Stimulated activated CD8-positive, alpha-beta memory T cell treated with anti-CD3 and anti-CD28 coated beads, Interleukin-12 subunit alpha, Interleukin-12 subunit beta, amount 100 ng/mL, for 4 hours (primary cell): ENCODE measurements at places on chromosomes 6 and 20.

DNA sequence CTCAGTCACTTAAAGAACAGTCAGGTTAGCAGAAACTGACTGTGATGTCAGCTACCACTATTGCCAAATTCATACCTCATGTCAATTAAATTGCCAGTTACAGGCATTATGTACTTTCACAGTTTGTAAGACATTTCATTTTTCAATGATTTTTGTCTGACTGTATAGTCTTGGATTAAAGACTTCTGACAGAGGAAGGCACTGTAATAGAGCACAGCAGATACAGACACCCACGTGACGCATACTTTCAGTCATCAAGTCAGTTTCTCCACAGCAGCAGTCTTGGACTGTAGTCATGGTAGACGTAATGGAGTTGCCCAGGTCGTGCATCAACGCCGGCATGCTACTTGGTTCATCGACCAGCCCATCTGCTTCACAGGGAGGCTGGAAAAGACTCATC lies 29.5 kb upstream of the ELOVL5 start:
- no peak for DNase-seq

GRCh38 chr6:73085443-73085871 lies 139.8 kb downstream of the KHDC1L start:
- no peak for DNase-seq

DNA sequence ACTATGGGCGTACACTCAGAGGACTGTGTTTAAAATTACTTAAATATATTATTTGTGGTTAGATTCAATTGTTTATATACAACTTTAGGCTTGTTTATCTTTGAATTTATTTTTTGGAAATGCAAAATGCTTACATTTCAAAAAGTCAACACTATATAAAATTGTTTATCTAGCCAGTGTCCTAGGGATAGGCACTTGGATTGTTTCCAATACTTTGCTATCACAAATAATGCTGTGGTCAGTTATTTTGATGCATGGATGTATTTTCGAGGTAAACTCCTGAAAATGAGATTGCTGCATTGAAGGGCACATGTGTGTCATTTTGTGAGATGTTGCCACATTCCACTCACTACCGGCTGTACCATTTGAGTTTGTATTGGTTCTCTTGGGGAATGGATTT lies 213.9 kb downstream of the SLC24A3 start:
- no peak for DNase-seq

GRCh38 chr6:125377621-125378020 lies 75.9 kb upstream of the HDDC2 start:
- DNase-seq = no peak

DNA sequence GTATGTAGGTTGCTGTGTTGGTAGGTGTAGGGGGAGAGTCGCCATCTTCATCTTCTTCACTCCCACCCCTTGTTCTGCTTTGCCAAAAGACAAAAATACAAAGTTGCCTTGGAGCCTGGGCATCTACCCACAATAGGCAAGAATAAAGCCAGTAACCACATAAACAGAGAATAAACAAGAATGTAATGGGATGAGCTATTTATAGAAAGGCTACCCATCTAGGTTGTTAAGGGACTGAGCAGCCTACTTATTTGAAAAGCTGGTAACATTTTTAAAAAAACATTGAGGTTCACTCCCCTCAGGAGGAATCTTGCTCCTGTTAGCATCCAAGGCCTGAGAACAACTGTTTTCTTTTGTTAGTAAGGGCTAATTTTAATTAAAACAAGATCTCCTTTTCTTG lies 301.4 kb upstream of the STXBP5 start:
- no peak for DNase-seq

DNA sequence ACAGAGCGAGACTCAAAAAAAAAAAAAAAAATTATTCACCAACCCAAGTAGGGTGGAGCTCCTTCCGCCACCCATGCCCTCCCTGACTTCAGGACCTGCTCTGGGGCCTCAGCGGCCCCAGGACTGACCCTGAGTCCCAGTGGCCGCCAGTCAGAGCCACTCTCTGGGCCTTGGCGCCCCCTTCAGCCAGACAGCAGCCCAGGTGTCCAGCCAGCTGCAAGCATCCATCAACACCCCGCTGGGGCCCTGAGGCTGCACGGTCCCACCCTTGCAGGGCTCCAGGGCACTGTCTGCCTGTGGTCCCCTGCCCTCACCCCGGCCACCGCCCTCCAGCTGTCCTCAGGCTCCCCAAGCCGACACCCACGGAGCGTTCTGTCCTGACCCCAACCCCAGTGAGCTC lies 11.4 kb upstream of the KCNQ2 start:
- DNase-seq = no peak

DNA sequence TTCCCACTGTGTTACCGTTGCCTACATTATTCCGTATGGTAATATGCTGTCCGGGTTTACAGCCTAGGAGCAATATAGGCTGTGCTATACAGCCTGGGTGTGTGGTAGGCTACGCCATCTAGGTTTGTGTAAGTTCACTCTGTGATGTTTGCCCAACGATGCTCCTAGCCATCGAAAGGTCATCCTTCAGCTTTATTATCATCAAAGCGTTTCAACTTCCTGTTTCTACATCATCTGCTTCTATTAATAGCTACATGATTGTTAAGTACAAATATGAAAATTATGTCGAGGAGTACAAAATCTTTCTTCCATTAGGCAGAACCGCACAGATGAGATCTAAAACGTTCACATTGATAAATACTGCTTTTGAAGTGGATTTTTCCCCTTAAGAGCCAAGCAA lies 69.9 kb downstream of the PPP1R14C start:
- no peak for DNase-seq

DNA sequence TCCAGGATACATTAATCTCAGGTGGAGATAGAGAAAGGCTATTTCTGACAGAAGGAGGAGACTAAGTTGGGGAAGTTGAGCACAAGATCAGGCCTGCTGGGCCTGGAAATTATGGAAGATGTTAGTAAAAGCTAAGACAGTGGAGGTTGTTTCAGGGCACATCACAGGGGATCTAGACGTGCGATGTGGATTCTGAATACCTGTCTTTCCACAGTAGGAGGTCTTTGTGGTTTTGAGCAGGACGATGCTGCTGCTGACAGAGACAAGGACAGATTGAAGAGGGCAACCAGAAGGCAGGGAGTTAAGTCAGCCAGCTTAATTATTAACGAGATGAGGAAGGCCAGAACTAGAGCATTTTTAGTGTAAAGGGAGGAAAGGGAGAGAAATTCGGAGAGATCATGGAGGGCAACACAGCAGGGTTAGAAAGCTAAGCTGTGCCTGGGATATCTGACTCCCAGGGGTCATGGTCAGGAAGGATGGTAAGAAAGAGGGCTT lies 384.9 kb downstream of the MAFB start:
- no peak for DNase-seq

DNA sequence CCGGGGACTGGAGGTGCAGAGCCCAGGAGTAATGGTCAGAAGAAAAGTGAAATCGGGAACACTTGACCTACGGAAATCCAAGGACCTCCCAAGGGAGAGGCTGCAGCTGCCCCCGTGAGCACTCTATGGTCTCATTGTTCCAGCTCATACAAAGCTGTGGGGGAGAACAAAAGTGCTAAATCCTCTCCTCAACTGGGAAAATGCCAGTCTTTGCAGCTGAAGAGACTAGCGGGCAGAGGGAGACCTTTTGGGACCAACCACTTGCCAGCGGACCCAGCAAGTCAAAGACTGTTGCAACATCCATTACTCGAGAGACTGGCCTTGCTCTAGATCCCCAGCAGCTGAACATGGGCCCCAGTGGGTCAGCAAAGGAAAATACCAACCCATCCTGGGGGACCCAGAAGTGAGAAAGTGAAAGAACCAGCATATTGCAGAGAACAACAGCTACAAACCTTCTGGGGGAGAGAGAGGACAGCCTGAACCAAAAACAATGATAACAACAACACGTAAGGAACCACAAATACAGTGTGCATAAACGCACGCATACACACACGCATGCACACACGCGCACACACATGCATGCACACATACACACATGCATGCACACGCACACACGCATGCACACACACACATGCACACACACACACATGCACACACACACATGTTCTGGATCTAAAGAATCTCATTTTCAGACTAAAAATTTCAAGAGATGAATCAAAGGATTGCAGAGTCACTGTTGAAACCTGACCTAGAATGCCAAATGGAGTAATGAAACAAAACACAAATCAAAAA lies 24.7 kb upstream of the ELMO2 start:
- DNase-seq = no peak
